Peyer's patch (tissue), 4 donors: ENCODE measurements at places on chromosomes 3 and 15. TPM values are rescaled to one million over a fixed set of nuclear protein-coding genes. Genes with fewer than 3 reads are reported as not detected.

GRCh38 chr15:76310475-76311099 is 682 bp downstream of the ETFA start:
- DNase-seq: no peak

- DNase-seq: no peak
Measured at GRCh38 chr3:83946049-83946448, 1012.7 kb upstream of the CADM2 start.

GRCh38 chr15:101679806-101680205 is 27.6 kb upstream of the TM2D3 start:
- DNase-seq: no peak

Gene PPP2R3A
- total RNA-seq: 6.6 TPM

GRCh38 chr3:10521772-10522441 is 16.5 kb upstream of the ATP2B2 start:
- DNase-seq: no peak

Gene NIPA2
- 79.7 TPM for total RNA-seq

Gene GOLGA8R
- total RNA-seq: 4.2 TPM

GRCh38 chr3:172717493-172718088 is 6.7 kb upstream of the NCEH1 start:
- no peak for DNase-seq

GRCh38 chr15:40875991-40876730 is 2.1 kb upstream of the RHOV start:
- DNase-seq: no peak

DNA sequence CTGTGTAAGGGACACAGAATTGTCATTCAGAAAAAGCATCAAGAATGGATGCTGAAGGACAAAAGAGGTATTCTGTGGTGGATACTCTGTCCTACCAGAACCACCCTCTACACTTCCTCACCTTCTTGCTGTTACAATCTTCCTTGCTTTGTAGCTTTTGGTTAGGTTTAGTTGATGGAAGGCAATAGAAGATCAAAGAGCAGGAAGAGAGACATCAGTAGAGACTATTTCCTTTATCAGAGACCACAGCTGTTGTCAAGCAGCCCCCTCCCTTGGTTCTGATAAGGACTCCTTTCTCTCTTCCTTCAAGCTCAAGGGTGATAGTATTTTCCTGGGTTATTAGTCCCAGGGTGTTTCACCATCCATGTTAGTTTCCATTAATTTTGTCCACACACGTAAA is 84.7 kb upstream of the ALCAM start:
- DNase-seq: no peak

- no peak for DNase-seq
Measured at GRCh38 chr15:96583671-96584070, 253.2 kb downstream of the NR2F2 start.

DNA sequence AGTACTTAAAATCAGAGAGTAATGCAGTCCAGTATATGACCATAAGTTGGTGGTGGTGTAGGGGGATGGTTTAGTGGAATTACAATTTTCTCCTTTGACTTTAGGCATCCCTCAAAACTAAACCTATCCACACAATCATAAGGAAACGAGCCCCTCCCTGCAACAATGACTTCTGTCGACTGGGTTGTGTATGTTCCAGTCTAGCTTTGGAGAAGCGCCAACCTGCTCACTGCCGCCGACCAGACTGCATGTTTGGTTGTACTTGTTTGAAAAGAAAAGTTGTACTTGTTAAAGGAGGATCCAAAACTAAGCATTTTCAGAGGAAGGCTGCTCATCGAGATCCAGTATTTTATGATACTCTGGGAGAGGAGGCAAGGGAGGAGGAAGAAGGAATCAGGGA is 52.8 kb downstream of the MGA start:
- no peak for DNase-seq

DNA sequence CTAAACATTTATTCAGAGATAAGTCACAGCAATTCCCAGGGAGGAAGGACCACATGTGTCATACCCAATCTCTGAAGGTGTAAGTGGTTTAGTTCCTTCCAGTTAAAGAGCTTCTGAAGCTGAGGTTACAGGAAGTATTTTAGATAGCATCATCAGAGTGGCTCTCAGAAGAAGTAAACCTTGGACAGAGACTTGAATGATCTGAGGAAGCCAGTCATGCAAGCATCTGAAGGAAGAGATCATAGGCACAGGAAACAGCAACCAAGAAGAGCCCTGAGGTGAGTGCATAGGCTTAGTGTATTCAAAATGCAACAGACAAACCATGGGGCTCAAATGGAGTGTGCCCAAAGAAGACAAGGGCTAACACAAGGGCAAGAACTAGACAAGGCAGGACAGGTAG is 210.3 kb downstream of the ULK4 start:
- DNase-seq: no peak

- DNase-seq: no peak
Measured at GRCh38 chr3:160702290-160702689, 25.3 kb downstream of the ARL14 start.

DNA sequence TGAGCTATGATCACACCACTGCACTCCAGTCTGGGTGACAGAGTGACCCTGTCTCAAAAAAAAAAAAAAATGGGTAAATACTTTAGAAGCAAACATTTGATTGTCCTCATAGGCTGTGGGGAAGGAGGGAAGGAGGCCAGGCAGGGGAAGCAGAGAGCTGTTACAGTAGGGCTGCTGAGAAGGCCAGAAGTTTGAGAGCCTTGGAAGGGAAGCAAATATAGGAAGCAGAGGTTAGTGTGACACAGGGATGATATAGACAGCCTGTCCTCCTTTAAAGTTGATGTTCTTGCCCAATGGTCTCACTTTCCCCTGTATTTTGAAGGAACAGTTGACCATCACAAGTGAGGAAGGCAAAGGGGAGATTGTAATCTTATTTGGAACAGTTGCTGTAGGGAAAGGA is 5.3 kb upstream of the ALPK3 start:
- DNase-seq: no peak

Gene CSTA
- not detected for total RNA-seq

DNA sequence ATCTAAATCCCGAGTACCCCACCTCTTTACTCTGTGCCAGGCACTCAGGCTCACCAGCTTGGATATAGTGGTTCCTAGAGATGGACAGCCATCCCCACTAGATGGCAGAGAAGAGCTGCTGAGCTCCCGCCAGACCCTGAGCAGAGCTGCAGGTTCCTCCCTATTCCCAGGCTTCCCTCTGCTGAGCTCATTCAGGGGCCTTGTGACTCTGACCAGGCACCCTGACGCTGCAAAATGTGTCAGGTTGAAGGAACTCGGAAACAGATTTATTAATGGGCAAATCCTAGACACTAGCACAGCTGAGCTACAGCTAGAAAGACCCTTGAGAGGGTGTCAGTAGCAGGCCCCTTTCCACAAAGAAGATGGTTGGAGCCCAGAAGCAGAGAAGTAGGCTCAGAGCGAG is 38.2 kb upstream of the RHO start:
- peak; percentile 58 for DNase-seq

Gene CCR3
- total RNA-seq: not detected

- no peak for DNase-seq
Measured at GRCh38 chr3:189488241-189488767, 142.9 kb upstream of the TP63 start.

DNA sequence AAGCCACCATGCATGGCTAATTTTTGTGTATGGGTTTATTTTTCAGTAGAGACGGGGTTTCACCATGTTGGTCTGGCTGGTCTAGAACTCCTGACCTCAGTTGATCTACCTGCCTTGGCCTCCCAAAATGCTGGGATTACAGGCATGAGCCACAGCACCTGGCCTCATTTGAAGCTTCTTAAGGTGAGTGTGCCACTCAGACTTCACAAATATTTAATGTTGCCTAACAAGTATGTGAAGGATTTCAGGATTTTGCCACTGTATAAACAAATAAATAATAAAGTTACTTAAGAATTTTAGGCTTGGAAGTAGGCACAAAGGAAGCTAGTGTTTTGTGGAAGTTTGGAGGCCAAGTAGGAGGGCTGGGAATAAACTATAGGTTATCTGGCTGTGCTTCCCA is 73.5 kb downstream of the FGF12 start:
- no peak for DNase-seq

GRCh38 chr3:62569609-62570008 is 196.3 kb upstream of the FEZF2 start:
- no peak for DNase-seq

DNA sequence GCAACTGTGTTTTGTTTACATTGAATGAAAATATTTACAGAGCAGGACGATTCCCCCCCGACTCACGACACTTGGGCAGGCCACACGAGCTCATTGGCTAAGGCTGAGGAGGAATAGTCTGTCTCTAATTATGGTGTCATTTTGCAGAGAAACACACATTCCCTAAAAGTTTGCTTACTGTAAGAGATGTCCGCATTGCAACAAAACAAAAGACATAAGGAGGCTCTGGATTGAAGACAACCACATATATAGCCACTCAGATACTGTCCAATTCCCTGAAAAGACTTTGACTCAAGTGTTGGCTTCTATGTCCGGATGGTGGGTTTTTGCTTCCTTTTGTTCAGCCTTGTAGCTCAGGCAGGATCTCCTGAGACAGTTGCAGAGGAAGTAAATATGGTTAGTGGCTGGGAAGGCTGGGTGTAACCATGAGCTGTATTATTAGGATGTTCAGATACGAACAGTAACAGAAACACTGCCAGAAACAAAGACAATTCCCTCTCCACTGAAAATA is 170.4 kb downstream of the KLHL25 start:
- DNase-seq: no peak

Gene CHRNA5
- total RNA-seq: 1.7 TPM

Gene CLCN2
- 74.3 TPM for total RNA-seq

- DNase-seq: no peak
Measured at GRCh38 chr3:174438501-174439145, 420.5 kb upstream of the NAALADL2 start.

Gene CHSY1
- total RNA-seq: 8.1 TPM

DNA sequence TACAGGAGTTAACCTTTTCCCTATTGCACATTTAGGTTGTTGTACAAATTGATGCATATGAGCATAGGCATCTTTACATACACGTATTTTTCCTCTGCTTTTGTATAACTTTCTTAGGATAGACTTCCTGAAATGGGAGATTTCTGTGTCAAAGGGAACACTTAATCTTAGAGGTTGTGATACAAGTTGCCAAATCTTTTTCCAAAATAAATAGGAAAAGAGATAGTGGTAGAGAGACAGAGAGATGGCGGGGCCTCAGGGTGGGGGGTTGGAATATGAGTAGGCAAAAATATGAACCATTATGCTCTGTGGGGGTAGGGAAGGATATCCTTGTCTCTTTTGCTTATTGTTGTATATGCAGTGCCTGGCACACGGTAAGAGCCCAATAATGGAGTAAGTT is 70.7 kb upstream of the UBE2E1 start:
- DNase-seq: no peak

Gene SCAANT1
- not detected for total RNA-seq

Gene CLSTN2
- 2.8 TPM for total RNA-seq

DNA sequence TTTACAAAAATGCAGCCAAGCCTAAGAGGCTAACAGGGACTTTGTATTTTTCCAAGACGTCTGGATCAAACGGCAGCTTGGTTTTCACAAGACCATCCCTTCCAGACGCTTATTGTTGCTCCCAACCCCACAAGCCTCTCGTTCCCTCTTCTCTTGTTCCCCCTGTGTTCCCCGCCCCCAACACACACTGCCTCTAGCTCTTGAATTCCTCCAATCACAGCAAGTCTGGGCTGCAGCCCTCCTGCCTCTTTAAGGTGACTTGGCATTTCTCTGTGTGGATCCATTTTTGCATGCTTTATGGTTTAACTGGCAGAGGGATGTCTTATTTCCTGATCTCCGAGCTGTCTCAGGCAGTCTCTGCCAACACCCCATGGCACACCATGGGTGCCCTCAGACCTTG is 182.2 kb downstream of the ABHD5 start:
- no peak for DNase-seq
